ENCODE measurements at places on chromosomes 6 and 20.

GRCh38 chr20:47598911-47599744 lies 97.4 kb downstream of the NCOA3 start:
- no peak for DNase-seq

DNA sequence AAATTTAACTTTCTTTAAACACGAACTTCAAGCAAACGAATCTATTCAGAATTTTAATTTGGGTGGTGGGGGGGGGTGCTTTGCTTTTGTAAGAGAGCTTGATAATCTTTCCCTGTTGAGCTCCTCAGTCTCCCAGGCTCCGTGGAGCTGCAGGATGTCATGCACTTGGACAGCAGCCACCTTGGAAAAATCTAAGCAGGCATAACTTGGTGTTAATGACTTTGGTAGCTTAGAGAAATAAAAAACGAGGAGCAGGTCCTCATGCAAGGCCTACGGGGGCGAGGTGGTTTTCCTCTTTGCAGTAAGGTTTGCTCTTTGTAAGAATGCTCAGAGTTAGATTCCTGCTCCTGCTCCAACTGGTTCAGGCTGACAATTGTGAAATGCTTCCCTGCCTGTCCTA lies 102.3 kb downstream of the EDN1 start:
- DNase-seq = no peak

- peak; percentile 32 for DNase-seq
Observed at GRCh38 chr20:37914672-37915433, 11.9 kb downstream of the VSTM2L start.

DNA sequence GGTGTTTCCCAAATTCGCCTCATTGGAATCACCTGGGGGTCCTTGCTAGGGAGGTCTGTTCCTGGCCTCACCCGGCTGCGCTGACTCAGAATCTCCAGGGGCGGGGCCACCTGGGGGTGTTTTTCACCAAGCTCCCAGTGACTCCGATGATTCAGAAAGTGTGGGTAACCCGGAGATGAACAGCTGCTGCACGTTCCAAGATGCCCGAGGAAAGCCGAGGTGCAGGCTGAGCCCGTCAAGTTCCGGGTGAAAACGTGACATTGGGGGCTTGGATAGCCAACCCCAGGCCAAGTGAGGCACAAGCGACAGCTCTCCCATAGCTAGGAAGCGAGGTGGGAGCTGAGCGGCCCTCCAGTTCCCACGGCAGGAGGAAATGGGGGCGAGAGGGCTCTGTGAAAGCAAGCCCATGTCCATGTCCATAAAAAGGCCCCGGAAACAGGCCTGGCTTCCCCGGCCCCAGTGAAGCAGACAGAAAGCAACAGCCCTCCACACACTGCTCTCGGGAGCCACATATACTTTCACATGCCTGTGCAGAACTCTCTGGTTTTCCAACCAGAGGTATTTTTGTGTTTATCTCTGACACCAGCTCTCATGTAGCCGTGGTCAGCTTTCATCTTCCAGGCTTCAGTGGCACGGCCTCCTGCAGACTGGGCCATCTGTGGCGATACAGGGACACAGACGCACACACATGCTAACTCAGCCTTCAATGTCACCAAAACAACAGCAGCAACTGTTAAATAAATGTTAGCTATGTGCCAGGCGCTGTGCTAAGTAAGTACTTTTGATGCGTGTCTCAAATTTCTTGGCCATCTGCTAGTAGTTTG lies 90.7 kb upstream of the CCDC28A start:
- no peak for DNase-seq

- no peak for DNase-seq
Observed at GRCh38 chr6:43189776-43190304, 7.8 kb downstream of the CUL9 start.

DNA sequence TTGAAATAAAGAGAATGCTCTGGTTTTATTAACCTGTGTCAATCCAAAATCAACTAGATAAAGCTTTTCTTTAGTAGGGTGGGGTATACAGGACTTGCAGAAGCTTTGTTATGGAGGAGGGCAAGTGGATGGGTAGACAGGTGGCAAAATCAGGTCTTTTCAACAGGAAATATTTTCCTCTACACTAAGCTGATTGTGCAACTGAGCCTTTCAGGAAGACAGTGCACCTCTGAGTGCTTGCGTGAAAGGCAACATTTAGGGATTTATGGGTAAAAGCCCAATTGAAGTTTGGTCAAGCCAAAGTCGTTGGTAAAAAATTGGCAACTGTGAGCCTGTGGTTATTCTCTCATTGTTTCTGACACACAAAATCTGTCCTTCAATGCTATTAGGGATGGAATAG lies 23.8 kb upstream of the TUBB2A start:
- DNase-seq = no peak

DNA sequence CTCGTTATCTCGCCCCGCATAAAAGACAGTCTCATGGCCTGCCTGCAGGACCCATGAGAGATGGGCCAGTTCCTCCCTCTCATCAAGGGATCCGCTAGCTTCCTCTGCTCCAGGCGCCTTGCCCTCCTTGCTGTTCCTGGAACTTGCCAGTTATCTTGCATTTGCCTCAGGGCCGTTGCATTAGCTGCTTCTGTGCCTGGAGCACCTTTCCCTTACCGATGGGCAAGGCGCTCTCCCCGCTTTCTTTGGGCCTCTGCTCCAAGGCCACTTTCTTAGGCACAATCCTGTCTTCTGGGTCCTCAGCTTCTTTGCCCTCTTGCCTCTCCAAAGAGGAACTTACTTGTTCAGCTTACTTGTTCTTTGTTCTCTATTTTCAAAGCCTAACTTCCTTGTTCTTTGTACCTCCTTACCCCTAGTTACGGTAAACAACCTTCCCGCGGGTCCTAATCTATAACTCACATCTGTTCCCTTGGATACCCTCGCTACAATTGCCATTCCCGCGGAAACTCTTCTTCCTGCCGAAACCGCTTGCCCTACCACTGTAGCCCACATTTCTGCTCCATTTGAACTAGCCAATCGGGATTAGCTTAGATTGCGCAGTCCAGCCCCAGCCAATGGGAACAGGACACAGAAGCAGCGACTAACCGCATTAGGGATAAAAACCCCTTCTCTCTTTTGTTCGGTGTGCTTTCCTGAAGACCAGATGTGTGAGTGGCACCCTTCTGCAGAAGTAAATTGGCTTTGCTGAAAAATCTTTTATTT lies 887 bp upstream of the NSFL1C start:
- peak; percentile 92 for DNase-seq

DNA sequence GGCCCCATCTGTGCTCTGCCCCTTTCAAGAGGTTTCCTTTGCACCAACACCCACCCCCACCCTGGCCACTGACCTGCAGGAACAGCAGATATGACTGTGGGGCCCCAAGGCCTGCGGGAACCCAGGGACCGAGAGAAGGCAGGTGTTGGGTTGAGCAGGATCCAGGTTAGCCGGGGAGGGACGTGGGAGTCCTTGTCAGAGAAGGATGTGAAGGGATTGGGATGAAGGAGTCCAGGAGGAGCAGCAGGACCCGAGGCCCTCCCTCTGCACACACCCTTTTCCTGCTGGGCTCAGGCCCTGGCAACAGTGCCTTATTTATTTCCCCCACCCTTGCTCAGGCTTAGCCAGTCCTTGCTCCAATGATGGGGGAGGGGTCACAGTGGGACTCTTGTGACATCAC lies 193.0 kb upstream of the PROKR2 start:
- no peak for DNase-seq

- DNase-seq = peak; percentile 71
Observed at GRCh38 chr6:68572525-68572924, 62.6 kb upstream of the ADGRB3 start.

DNA sequence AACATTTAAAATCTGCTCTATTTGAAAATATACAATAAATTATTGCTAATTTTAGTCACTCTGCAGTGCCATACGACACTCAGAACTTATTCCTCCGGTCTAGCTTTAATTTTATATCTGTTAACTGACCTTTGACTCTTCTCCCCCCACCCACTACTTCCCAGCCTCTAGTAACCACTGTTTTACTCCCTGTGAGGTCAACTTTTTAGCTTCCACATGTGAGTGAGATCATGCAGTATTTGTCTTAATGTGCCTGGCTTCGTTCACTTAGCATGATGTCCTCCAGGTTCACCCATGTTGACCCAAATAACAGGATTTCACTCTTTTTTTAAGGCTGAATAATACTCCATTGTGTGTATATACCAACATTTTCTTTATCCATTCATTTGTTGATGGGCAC lies 80.8 kb downstream of the RPP40 start:
- no peak for DNase-seq

DNA sequence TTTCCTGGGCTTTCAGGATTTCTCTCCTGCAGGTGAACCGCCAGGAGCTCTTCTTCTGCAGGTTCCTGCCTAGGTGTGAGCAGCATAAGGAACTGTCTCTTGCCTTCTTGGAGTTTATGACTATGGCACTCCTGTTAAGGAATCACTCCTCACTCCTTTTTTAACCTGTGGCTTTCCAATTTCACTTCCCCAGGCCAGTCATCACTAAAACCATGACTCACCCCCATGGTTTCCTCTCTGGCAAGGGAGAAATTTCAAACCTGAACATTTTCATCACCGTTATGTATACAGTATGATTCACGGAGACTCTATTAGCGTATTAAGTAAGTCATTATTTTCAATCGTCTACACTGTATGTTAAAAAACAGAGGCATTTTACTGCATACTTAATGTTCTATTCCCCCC lies 78.2 kb upstream of the ARID1B start:
- DNase-seq = peak; percentile 33

- no peak for DNase-seq
Observed at GRCh38 chr20:53163486-53163885, 191.3 kb downstream of the TSHZ2 start.

DNA sequence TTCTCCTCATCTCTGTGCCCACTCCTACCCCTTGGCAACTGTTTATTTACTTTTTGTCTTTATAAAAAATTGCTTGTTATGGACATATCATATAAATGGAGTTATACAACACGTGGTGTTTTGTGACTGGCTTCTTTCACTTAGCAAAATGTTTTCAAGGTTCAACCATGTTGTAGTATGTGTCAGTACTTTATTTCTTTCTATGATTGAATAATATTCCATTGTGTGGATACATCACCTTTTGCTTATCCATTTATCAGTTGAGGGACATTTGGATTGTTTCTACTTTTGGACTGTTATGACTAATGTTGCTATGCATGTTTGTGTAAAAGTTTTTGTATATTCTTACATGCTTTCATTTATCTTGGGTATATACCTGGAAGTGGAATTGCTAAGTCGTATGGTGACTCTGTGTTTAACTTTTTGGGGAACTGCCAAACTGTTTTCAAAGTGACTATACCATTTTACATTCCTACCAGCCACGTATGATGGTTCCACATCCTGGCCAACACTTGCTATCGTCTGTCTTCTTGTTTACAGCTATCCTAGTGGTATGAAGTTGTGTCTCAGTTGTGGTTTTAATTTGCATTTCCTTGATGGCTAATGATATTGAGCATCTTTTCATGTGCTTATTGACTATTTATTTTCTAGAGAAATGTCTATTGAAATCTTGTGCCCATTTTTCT lies 84.4 kb downstream of the SLX4IP start:
- no peak for DNase-seq

DNA sequence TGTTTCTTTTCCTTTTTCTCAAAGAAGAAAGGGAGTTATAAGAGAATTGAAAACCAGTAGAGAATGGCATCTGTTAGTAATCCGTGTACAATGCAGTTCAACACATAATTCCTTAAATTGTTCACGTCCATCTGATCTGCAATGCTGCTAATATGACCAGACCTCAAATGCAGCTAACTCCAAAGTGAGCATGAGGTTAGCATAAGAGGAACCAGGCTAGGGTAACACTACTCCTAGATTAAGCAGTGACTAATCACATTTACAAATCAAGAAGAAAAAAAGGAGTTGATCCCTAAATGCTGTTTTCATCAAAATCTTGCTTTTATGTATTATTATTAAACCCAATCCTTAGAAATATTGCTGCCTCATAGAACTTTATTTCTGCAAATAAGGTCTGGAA lies 432.7 kb upstream of the ARID1B start:
- peak; percentile 7 for DNase-seq

- peak; percentile 78 for DNase-seq
Observed at GRCh38 chr6:34189806-34190503, 44.1 kb upstream of the GRM4 start.

DNA sequence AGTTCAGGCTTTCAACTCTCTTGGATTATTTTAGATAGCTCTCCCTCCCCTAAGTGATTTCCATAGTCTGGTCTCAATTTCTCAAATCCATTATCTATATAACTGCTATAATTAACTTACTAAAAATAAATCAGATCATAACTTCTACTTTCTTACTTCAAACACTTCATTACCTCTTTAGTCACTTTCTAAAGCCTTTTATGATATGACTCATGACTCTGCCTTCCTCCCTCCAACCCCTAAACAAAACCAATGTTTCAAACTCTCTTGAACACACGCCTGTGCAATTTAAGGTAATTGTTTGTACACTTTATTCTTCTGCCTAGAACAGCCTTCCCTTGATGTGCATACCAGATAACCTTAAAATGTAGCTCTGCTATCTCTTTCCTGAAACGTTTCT lies 100.5 kb downstream of the LMBRD1 start:
- DNase-seq = no peak

DNA sequence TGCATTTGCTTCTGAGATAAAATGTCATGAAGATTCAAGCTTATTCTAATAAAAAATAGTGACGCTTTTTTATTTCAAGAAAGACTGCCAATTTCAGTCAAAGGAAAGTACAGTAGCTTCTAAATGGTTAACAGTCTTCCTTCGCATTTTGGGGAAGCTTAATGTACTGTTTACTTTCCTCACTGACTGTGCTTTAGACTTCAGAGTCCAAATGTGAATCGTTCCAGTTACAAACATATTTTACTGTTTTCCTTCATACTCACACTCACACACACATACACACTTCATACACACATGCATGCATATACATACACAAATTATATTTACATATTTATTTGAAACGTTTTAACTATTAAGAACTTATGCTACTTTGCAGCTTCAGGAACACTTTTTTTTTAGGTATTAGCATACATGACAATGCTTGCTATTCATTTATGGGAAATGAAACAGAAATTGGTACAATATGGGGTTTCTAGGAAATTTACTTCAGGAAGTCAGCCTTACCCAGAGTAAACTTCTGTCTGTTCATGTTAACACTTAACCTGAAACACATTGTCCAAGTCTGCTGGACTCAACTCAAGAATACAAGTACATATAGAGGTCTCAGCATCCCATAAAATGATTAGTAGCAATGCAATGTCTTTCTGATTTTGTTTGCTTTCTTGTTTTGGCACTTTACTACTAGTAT lies 145.4 kb downstream of the RPS12 start:
- no peak for DNase-seq

DNA sequence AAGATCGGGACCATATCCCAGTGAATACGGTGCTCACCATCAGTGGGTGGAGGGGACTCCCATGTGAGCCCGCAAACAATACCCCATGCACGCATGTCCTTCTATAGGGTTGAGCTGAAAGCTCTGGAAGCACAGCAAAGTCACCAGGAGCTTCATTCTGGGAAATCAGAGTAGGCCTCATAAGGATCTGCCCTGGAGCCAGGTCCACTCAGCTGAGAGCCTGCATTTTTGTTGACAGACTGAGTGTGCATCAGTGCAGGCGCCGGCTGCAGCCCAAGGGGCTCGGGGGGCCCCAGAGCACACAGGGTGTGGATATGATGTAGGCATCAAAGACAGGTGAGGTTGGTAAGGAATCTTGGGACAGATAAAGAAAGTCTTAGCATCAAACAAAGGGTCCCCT lies 79.8 kb upstream of the CD93 start:
- DNase-seq = no peak

GRCh38 chr20:4613718-4614620 lies 107.7 kb upstream of the PRND start:
- DNase-seq = peak; percentile 78
